ENCODE measurements at places on chromosomes 11 and 22. TPM values are rescaled to one million over a fixed set of nuclear protein-coding genes. Genes with fewer than 3 reads are reported as not detected.

The CD6 gene
- 368 TPM for total RNA-seq

The PRODH gene
- total RNA-seq: 0.25 TPM

The SLC5A12 gene
- total RNA-seq: not detected

- peaks cover 87% of the 10 kb centered on the region for H3K36me3 ChIP-seq
- H3K27ac ChIP-seq: peak overlapping the region; percentile 67
- no peak for DNase-seq
- no peaks in the 10 kb centered on the region for H3K27me3 ChIP-seq
- no peak overlapping the region for H3K4me3 ChIP-seq
- peaks cover 82% of the 10 kb centered on the region for H3K4me1 ChIP-seq
Measured at GRCh38 chr22:39958949-39959639, 1.1 kb upstream of the TMA7B start.

DNA sequence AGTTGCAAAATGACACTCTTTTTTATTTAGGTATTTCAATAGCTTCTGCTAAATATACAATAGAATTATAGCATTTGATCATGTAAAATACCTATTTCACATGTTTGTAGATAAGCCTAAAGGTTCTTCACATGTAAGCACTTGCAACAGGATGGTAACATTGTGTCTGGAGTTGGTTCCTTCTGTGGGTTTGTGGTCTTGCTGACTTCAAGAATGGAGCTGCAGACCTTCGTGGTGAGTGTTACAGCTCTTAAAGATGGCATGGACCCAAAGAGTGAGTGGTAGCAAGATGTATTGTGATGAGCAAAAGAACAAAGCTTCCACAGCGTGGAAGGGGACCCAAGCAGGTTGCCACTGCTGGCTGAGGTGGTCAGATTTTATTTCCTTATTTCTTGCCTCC is 246.4 kb upstream of the PDGFD start:
- no peaks in the 10 kb centered on the region for H3K36me3 ChIP-seq
- H3K4me3 ChIP-seq: no peak overlapping the region
- no peak for DNase-seq
- no peaks in the 10 kb centered on the region for H3K27me3 ChIP-seq
- no peaks in the 10 kb centered on the region for H3K4me1 ChIP-seq
- H3K27ac ChIP-seq: no peak overlapping the region

DNA sequence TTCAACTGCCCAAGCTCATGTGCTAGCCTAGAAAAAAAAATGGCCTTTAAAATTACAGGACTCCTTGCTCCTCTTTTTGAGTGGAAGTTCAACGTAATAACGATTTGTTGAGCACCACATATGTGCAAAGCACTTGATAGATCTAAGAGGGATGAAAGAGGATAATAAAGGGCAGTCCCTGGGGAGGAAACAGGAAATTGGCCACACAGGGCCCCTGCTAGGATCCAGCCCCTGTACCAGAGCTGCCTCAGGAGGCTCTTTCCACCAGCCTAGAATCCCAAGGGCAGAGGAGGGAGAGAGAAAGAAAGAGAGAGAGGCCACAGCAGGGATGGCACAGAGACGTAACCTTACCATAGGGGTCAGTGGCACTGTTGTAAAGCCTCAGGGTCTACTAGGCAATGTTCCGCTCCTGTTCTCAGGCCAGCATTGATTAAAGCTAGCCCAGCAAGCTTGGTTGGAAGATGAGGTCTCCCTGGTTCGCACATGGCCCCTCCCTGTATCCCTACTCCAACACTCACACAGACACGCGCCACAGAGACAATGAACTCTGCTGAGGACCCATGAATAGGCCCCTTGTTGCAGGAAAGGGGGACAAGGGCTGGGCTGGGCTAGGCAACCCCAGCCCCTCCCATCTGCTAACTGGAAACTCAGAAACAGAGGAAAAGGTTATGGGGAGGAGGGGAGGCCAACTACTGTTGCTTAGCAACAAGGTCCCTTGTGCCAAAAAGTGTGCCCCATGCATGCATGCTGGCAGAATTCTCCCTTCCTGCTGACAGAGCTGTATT is at the start of gene TMPRSS5:
Gene TMPRSS5, minus strand, starts transcription at position 438 of the 785 bp plus-strand sequence. Its CDS starts 84 bp downstream, at position 354.
- no peaks in the 10 kb centered on the region for H3K27me3 ChIP-seq
- no peak for DNase-seq
- H3K4me1 ChIP-seq: no peaks in the 10 kb centered on the region
- no peaks in the 10 kb centered on the region for H3K36me3 ChIP-seq
- no peak within 1 kb of the TSS for H3K27ac ChIP-seq
- no peak within 1 kb of the TSS for H3K4me3 ChIP-seq

DNA sequence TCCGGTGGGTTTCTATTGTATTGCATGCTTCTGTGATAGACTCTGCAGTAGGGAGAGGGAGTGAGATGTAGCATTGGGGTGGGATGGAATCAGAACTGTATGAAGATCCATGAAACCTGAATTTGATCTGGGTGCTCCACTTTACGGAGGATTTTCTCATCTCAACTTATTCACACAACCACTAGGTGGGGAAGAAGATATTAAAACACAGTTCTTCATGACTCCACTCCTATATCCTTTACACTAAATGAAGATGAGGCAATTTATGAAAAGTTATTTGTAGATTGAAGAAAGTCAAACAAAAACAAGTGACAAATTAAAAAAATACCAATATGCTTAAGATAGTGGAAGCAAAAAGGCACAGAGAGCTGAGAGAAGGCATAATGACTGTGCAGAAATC is 92.6 kb upstream of the PDGFD start:
- no peak overlapping the region for H3K4me3 ChIP-seq
- H3K36me3 ChIP-seq: no peaks in the 10 kb centered on the region
- no peaks in the 10 kb centered on the region for H3K27me3 ChIP-seq
- no peak overlapping the region for H3K27ac ChIP-seq
- H3K4me1 ChIP-seq: no peaks in the 10 kb centered on the region
- DNase-seq: no peak

DNA sequence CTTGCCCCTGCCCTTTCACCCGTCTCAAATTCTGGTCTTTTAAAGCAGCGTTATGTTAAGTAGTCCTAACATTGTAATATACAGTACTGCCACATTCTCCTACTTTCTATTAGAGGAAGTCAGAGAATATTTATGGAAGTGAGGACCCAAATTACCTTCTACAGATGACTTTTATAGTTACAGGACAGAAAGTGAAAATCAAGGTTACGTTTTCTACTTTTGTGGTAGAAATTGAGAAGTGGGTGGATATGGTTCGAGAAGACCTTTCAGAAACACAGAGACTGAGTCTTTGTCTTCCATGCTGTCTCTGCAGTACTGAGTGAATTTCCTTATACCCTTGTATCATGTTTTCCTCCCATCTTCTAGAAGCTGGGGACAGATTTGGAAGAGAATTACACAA is 17.1 kb downstream of the SC5D start:
- DNase-seq: no peak
- peaks cover 12% of the 10 kb centered on the region for H3K4me1 ChIP-seq
- H3K4me3 ChIP-seq: no peak overlapping the region
- no peaks in the 10 kb centered on the region for H3K27me3 ChIP-seq
- H3K27ac ChIP-seq: no peak overlapping the region

DNA sequence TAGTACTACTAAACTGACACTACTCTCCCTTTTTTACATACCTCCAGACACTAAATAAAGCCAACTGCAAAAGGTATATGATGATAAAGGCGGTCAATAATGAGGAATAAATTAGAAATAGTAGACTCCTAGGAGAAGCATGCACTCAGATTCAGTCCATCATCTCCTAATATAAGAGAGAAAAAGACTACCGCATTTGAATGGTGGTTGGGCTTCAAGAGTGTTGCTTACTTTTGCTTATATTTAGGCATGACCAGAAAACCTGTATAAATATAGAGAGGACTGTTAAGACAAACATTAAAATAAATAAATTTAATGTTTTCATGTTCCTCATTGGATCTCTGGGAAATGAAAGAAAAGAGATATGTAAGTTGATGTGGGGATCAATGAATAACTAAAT is 1137.0 kb downstream of the FAM181B start:
- H3K27me3 ChIP-seq: no peaks in the 10 kb centered on the region
- no peaks in the 10 kb centered on the region for H3K4me1 ChIP-seq
- H3K27ac ChIP-seq: no peak overlapping the region
- H3K4me3 ChIP-seq: no peak overlapping the region

DNA sequence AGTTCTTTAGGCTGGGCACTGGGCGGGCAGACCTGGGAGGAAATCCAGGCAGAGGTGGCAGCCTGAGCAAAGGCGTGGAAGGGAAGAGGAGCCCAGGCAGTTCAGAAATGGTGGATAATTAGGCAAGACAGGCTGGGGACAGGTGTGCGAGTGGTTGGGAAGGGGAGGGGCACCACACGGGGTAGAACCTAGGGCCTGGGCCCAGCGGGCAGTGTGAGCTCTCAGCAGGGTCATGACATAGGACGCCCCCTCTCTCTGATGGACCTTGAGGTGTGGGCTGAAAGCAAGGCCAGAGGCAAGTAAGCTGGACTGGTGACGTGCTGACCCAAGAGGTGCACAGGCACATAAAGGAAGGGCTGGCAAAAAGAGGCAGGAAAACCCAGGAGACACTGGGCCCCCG is 6.8 kb downstream of the UFD1 start:
- peaks cover 35% of the 10 kb centered on the region for H3K36me3 ChIP-seq
- DNase-seq: no peak
- peak overlapping the region; percentile 4 for H3K27ac ChIP-seq

- no peak overlapping the region for H3K4me3 ChIP-seq
- no peaks in the 10 kb centered on the region for H3K4me1 ChIP-seq
- no peaks in the 10 kb centered on the region for H3K27me3 ChIP-seq
- no peaks in the 10 kb centered on the region for H3K36me3 ChIP-seq
- no peak overlapping the region for H3K27ac ChIP-seq
- no peak for DNase-seq
Measured at GRCh38 chr11:16881766-16882165, 132.4 kb downstream of the PLEKHA7 start.

GRCh38 chr22:22929381-22930221 is 42.0 kb downstream of the IGLL5 start:
- H3K4me1 ChIP-seq: peaks cover 49% of the 10 kb centered on the region
- no peak overlapping the region for H3K4me3 ChIP-seq
- DNase-seq: no peak
- peaks cover 6% of the 10 kb centered on the region for H3K27me3 ChIP-seq
- peak overlapping the region; percentile 89 for H3K27ac ChIP-seq

DNA sequence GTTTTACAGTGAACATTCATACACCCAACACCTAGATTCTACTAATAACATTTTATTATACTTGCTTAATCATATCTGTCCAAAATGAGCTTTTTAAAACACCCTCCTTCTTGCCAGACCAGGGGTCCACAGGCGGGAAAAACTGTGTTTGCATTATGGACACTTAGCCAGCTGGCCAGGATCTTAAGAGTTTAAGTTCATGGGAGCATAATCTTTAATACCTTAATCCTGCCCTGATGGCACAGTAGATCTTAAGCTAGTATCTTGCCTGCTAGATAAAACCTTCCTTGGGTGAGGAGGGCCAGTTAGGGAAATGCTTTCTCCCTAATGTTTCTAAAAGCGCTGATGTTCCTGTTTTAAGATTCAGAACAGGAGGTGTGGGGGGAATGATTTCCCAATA is 13.1 kb upstream of the CCDC134 start:
- H3K27ac ChIP-seq: no peak overlapping the region
- H3K4me1 ChIP-seq: peaks cover 40% of the 10 kb centered on the region
- no peak for DNase-seq
- no peak overlapping the region for H3K4me3 ChIP-seq
- peaks cover 45% of the 10 kb centered on the region for H3K36me3 ChIP-seq

DNA sequence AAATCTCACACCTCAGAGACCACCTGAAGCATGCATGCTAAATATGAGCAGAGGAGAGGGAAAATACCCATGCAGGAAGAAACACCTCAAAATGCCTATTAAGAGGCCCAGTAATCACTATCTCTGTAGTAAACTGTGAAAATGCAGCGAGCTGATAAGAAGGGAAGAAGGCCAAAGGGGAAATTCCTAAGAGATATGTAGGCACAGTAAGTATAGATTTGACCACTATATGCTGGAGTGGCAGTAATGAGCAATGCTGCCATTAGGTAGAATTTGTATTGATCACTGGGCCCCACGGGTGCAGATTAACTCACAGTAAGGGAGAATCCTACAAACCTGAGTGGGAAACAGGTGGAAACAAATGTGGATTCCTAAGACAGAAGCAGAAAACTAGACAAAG is 1813.1 kb upstream of the RAG2 start:
- no peaks in the 10 kb centered on the region for H3K36me3 ChIP-seq
- no peaks in the 10 kb centered on the region for H3K27me3 ChIP-seq
- DNase-seq: no peak

All from activated CD4-positive, alpha-beta T cell treated with anti-CD3 and anti-CD28 coated beads, Interleukin-2, amount 10 ng/mL, durations not matched to agents 7 days and 5 days (primary cell).